GM23248 (cell line): ENCODE measurements at places on chromosomes 11 and 22. TPM values are rescaled to one million over a fixed set of nuclear protein-coding genes. Genes with fewer than 3 reads are reported as not detected.

DNA sequence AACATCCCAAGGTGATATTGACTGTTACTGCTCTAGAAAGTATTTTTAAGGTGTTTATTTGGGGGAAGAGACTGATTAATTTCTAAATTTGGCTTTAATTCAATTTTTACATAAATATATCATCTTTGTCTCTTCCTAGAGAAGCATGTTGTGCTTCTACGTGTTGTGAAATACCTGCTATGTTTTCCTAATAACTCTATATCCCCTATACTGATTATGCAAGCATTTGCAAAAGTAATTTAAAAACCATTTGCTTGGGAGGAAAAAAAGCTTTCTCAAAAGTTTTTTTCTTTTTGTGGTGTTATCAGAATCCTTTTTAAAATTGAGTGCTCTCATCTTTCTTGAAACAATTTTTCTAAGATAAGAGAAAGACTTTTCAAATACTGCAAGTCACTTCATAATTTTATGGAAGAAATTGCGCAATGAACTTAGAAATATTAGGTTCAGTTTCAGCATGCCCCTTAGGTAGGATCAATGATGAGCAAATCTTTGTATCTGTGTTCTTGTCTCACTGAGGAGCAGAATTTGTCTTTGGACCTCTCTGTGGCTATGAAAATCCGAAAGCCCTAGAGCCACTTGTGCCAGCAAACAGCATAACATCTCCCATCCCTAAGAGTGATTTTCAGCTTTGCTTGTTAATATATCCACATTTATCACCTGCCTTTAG, 7.4 kb upstream of the BLID start:
- DNase-seq = peak; percentile 24
- peaks cover 64% of the 10 kb centered on the region for H3K36me3 ChIP-seq
- peak overlapping the region; percentile 35 for H3K27ac ChIP-seq
- H3K27me3 ChIP-seq = no peaks in the 10 kb centered on the region
- no peak overlapping the region for H3K4me3 ChIP-seq
- peaks cover 93% of the 10 kb centered on the region for H3K4me1 ChIP-seq

GRCh38 chr11:110886288-110886970, 174.2 kb upstream of the ARHGAP20 start:
- DNase-seq = no peak
- H3K4me1 ChIP-seq = peaks cover 6% of the 10 kb centered on the region
- no peak overlapping the region for H3K27ac ChIP-seq
- no peaks in the 10 kb centered on the region for H3K36me3 ChIP-seq
- no peaks in the 10 kb centered on the region for H3K27me3 ChIP-seq

RGL4 gene
- total RNA-seq = not detected in 2 replicates

CCDC88B gene
- total RNA-seq = 1.8 TPM in 2 replicates

- no peaks in the 10 kb centered on the region for H3K27me3 ChIP-seq
- no peak overlapping the region for H3K4me3 ChIP-seq
- H3K27ac ChIP-seq = no peak overlapping the region
- no peak for DNase-seq
- H3K36me3 ChIP-seq = 0 out of 2 replicates have a peak, but pooled peaks cover 13% of the 10 kb centered on the region
Observed at GRCh38 chr11:57403802-57404147, 13.3 kb upstream of the PRG2 start.

- peak overlapping the region; percentile 29; the same call in 1 of the 2 replicates for H3K4me3 ChIP-seq
- no peaks in the 10 kb centered on the region for H3K4me1 ChIP-seq
- no peak overlapping the region for H3K27ac ChIP-seq
- no peaks in the 10 kb centered on the region for H3K36me3 ChIP-seq
Observed at GRCh38 chr11:93329936-93330445, 551 bp upstream of the DEUP1 start.

GRCh38 chr22:42026705-42027104, 28.1 kb downstream of the WBP2NL start:
- no peaks in the 10 kb centered on the region for H3K4me1 ChIP-seq
- no peak for DNase-seq
- no peak overlapping the region for H3K4me3 ChIP-seq

GRCh38 chr11:122776546-122776945, 61.8 kb upstream of the CRTAM start:
- H3K4me3 ChIP-seq = no peak overlapping the region
- no peak for DNase-seq
- no peaks in the 10 kb centered on the region for H3K27me3 ChIP-seq

GRCh38 chr11:47162426-47162825, 14.3 kb downstream of the ARFGAP2 start:
- H3K4me1 ChIP-seq = no peaks in the 10 kb centered on the region
- no peak for DNase-seq
- no peaks in the 10 kb centered on the region for H3K27me3 ChIP-seq
- no peak overlapping the region for H3K27ac ChIP-seq

DNA sequence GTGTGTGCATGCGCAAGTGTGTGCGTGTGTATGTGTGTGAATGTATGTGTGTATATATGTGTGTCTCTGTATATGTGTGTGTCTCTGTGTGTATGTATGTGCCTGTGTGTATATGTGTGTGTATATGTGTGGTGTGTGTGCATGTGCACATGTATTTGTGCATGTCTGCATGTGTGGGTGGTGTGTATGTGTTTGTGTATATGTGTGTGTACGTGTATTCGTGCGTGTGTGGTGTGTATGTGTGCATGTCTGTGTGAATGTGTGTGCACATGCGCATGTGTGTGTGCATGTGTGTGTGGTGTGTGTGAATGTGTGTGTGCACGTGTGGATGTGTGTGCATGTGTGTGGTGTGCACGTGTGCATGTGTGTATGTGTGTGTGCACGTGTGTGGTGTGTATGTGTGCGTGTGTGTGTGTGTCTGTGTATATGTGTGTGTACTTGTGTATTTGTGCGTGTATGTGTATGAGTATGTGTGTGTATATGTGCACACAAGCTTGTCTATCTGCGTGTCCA, 71.4 kb downstream of the SCN3B start:
- no peaks in the 10 kb centered on the region for H3K36me3 ChIP-seq
- no peaks in the 10 kb centered on the region for H3K4me1 ChIP-seq
- no peak for DNase-seq
- no peaks in the 10 kb centered on the region for H3K27me3 ChIP-seq
- H3K27ac ChIP-seq = no peak overlapping the region

KCNQ1OT1 gene
- total RNA-seq = 0.86 and 1.1 TPM in 2 replicates

DNA sequence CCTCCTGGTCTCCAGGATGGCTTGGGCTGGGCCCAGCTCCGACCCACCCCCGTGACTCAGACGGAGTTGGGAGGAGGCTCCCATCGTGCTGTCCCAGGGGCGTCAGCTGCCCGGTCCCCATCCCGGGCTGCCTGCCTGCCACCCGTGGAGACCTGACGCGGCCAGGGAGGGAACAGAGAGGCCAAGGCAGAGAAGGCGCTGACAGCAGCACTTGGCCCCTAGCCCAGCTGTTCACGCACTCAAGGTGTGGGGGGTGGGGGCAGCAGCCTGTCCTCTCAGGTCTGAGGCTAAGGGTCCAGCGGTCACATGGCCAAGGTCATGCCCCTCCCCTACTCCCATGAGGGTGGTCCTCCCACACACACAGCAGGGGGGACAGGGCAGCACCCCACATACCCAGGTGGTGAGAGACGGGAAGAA, 48.6 kb downstream of the ELFN2 start:
- no peaks in the 10 kb centered on the region for H3K36me3 ChIP-seq
- no peaks in the 10 kb centered on the region for H3K4me1 ChIP-seq
- H3K27me3 ChIP-seq = peaks cover 9% of the 10 kb centered on the region
- no peak overlapping the region for H3K4me3 ChIP-seq

ARHGAP42 gene
- total RNA-seq = 2.3 and 2.7 TPM in 2 replicates

OR5A1 gene
- not detected in 2 replicates for total RNA-seq

- no peak for DNase-seq
- no peaks in the 10 kb centered on the region for H3K36me3 ChIP-seq
- no peaks in the 10 kb centered on the region for H3K4me1 ChIP-seq
- H3K4me3 ChIP-seq = no peak overlapping the region
- peaks cover 51% of the 10 kb centered on the region for H3K27me3 ChIP-seq
Observed at GRCh38 chr11:1668911-1669473, 28.0 kb upstream of the KRTAP5-6 start.

GRCh38 chr11:14882196-14882595, 9.8 kb downstream of the CYP2R1 start:
- no peak overlapping the region for H3K27ac ChIP-seq
- H3K36me3 ChIP-seq = no peaks in the 10 kb centered on the region
- no peak overlapping the region for H3K4me3 ChIP-seq
- no peak for DNase-seq
- H3K27me3 ChIP-seq = no peaks in the 10 kb centered on the region

DNA sequence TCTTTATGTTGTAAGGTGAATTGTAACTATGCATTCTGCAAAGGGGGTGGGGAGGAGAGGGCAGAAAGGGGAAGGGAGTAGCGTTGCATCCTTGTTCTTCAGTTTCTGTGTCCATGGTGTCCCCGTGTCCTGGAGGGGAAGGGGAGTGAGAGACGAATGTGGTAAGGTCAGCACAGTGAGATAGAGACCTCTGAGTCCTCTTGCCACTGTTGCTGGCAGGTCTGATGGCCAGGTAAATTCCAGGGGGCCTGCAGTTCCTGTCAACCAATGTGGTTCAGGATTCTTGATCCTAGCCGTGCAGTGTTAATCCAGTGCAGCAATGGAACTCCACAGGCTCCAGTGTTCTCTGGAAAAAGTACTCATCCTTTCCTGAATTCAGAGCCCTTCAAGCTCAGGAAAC, 14.6 kb upstream of the ADSL start:
- no peaks in the 10 kb centered on the region for H3K27me3 ChIP-seq
- no peak overlapping the region for H3K4me3 ChIP-seq
- peaks cover 9% of the 10 kb centered on the region; the same call in 1 of the 2 replicates for H3K36me3 ChIP-seq

DNA sequence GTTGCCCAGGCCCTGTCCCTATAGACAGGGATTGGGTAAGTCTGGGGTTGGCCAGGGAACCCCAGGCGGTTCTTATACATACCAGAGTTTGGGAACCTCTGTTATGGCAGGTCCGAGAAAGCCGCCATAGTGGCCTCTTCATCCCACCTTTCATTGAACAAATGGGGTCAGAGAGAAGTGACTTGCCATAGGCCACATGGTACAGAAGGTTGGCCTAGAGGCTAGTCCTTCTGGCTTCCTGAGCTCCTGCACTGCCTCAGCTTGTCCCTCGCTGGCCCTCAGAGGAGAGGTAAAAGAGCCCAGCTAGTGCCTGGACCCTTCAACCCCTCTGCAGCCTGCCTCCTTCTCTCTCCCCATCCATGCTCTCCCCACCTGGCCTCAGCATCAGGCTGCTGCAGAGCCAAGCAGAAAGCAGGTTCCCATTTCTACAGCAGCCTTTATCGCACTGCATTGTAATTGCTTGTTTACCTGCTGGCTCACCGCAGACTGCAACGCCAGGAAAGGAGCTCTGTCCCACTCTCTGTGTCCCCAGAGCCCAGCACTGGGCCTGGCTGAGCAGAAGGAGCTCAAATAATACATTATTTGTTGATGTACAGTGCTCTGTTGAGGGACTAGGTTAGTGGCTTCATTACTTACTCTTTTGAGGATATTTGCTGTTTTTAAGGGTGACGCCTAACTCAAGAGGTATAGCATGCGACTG, 103.6 kb downstream of the TRIM29 start:
- no peak for DNase-seq
- no peaks in the 10 kb centered on the region for H3K4me1 ChIP-seq
- peaks cover 20% of the 10 kb centered on the region; the same call in 1 of the 2 replicates for H3K27me3 ChIP-seq

- H3K4me3 ChIP-seq = no peak overlapping the region
- H3K27me3 ChIP-seq = no peaks in the 10 kb centered on the region
- DNase-seq = peak; percentile 67
- peaks cover 26% of the 10 kb centered on the region for H3K4me1 ChIP-seq
- peak overlapping the region; percentile 34 for H3K27ac ChIP-seq
Observed at GRCh38 chr11:27913650-27914049, 194.3 kb downstream of the KIF18A start.

GRCh38 chr11:119847853-119848252, 118.9 kb upstream of the NECTIN1 start:
- DNase-seq = no peak
- H3K27ac ChIP-seq = no peak overlapping the region
- no peaks in the 10 kb centered on the region for H3K4me1 ChIP-seq
- H3K27me3 ChIP-seq = peaks cover 1% of the 10 kb centered on the region; the same call in 1 of the 2 replicates
- no peak overlapping the region for H3K4me3 ChIP-seq

PNPLA3 gene
- total RNA-seq = 0.13 and 0.54 TPM in 2 replicates

DNA sequence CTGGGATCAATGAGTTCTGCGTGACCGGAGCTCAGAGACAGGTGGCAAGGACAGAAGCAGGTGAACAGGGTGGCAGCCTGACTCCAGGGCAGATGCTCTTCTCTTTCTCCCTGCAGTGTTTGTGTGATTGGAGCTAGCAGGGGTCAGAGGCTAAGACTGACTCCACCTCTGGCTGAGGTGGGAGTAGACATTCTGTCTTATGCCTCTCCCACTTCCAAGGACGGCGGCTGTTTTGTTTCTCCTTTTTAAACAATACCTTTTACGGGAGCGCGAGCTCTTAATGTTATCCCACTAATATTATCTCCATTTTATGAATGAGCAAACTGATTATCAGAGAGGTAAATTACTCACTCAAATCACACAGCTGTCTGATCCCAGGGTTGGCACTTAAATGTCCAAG, 323.7 kb downstream of the MIAT start:
- peaks cover 12% of the 10 kb centered on the region; the same call in 1 of the 2 replicates for H3K27me3 ChIP-seq
- H3K4me3 ChIP-seq = no peak overlapping the region
- no peaks in the 10 kb centered on the region for H3K36me3 ChIP-seq
- H3K27ac ChIP-seq = no peak overlapping the region
- DNase-seq = no peak

- no peaks in the 10 kb centered on the region for H3K4me1 ChIP-seq
- no peak overlapping the region for H3K27ac ChIP-seq
- DNase-seq = peak; percentile 45
- H3K27me3 ChIP-seq = peaks cover 46% of the 10 kb centered on the region
Observed at GRCh38 chr11:121426476-121427399, 25.4 kb upstream of the SORL1 start.

DNA sequence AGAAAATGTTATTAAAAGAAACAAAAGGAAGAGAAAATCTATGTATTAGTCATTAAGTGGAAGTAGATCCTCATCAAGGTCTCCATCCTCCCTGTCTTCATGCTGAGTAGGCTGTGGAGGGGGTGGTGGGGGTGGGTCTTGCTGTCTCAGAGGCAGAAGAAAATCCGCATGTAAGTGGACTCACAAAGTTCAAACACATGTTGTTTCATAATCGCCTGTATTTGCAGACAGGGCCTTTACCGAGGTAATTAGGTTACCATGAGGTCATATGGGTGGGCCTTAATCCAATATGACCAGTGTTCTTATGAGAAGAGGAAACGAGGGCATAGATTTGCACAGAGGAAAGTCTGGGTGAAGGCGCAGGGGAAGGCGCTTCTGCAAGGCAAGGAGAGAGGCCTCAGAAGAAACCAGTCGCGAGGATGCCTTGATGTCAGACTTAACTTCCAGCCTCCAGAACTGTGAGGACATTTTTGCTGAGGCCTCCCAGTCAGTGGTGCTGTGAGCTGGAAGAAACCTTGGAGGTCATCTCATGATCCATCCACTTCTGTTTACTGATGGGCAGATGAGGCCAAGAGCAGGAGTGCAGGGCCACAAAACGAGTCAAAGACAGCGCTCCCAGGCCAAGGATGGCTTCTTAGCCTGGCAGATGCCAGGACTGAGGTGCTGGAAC, 49.3 kb upstream of the THY1 start:
- H3K4me3 ChIP-seq = no peak overlapping the region
- peaks cover 31% of the 10 kb centered on the region for H3K4me1 ChIP-seq
- peak; percentile 56 for DNase-seq
- H3K36me3 ChIP-seq = no peaks in the 10 kb centered on the region

GRCh38 chr11:57432714-57433163, 5.8 kb upstream of the SLC43A3 start:
- no peak overlapping the region for H3K4me3 ChIP-seq
- no peaks in the 10 kb centered on the region for H3K36me3 ChIP-seq

- no peaks in the 10 kb centered on the region for H3K36me3 ChIP-seq
- no peak overlapping the region for H3K4me3 ChIP-seq
- peaks cover 25% of the 10 kb centered on the region for H3K4me1 ChIP-seq
- H3K27ac ChIP-seq = no peak overlapping the region
- no peaks in the 10 kb centered on the region; the same call in 1 of the 2 replicates for H3K27me3 ChIP-seq
Observed at GRCh38 chr11:86508604-86509587, 134.2 kb downstream of the CCDC81 start.

LRRC51 gene
- total RNA-seq = 7.1 and 7.8 TPM in 2 replicates

- H3K4me1 ChIP-seq = peaks cover 3% of the 10 kb centered on the region; the same call in 1 of the 2 replicates
- no peaks in the 10 kb centered on the region for H3K36me3 ChIP-seq
- H3K4me3 ChIP-seq = no peak overlapping the region
- H3K27ac ChIP-seq = no peak overlapping the region
- no peaks in the 10 kb centered on the region for H3K27me3 ChIP-seq
Observed at GRCh38 chr22:36193577-36193976, 8.0 kb downstream of the APOL4 start.
